ENCODE measurements at places on chromosomes 5 and 9.
A peak's percentile ranks its signal among the peaks of the same experiment; 100 is the strongest.

DNA sequence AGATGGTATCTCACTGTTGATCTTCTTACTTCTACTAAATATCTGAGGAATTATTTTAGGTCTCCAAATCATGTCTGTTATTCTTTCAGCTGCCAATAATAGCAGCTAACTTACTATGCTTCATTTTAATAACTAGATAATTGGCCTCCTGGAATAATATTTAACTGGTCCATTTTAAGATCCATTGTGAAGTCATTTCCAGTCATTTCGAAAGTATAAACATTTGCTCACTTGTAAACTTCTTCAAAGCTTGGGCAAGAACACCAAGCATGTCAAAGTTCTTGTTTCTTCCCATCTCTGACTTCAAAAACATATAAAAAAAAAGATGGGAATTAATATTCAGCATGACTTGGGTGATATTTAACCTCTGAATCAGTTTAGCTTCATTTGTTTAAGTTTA is 61.4 kb upstream of the MRPS30 start:
- no peak for DNase-seq

GRCh38 chr5:143174714-143175398 is 228.6 kb downstream of the NR3C1 start:
- no peak for DNase-seq

DNA sequence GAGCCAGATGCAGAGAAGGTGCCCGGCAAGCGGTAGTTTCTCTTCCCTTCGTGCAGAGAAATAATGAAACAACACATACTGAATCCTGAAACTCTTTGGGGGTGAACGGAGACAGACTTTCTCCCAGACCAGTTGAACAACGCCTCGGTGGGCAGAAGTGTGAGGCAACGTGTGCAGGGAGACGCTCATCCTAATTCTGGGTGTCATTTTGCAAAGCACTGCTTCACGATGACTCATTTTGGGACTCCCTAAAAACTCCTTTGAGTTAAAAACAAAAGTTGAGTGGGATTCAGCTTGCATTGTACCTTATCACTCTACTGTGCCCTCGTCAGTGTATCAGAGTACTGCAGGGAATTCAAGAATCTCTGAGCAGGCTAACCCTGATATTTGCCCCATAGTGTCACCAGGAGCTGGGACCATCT is 3.5 kb upstream of the NEK6 start:
- peak; percentile 60 for DNase-seq

DNA sequence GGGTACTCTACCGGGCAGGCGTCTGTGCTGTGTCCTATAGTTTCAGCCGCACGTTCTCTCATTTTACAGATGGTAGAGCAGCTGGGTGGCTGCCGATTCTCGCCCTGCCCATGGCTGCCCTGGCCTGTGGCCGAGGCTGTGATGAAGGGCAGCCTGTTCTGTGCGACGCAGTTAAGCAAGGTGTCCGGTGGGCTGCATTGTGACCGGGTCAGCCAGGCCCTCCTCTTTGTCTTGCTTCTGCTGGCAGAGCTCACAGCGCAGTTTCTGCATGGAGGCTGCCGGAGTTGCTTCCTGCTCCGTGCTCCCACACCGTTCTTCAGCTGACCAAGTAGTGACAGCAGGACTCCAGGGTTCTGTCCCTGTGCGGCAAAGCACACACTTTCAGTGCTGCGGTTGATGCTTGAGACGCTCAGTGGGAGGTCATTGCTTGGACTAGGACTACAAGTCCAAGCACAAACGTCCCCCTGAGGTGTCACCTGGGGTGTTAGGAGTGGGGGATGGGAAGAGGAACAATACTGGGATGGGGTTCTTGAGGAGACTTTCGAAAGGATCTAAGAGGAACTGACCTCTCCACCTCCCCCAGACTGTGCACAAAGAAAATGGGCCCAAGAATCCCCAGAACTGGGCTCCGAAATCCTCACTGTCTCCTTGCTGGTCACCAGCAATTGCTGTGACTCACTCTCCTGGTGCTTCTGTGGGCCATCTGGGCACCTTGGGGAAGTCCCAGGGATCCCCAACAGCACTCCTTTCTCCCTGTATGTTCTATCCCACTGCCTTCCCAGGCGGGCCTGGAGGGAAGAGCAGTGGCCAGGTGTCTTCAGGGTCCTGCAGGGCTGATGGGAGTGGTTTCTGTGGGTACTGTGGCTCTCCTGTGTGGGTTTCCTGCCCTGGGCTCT is 58.2 kb downstream of the GADD45G start:
- no peak for DNase-seq

- no peak for DNase-seq
Observed at GRCh38 chr5:69416180-69416579, 1.3 kb downstream of the MARVELD2 start.

GRCh38 chr9:94623253-94623652 is 16.1 kb downstream of the FBP1 start:
- no peak for DNase-seq
